ENCODE measurements at places on chromosomes 12 and 14. TPM values are rescaled to one million over a fixed set of nuclear protein-coding genes. Genes with fewer than 3 reads are reported as not detected.

DNA sequence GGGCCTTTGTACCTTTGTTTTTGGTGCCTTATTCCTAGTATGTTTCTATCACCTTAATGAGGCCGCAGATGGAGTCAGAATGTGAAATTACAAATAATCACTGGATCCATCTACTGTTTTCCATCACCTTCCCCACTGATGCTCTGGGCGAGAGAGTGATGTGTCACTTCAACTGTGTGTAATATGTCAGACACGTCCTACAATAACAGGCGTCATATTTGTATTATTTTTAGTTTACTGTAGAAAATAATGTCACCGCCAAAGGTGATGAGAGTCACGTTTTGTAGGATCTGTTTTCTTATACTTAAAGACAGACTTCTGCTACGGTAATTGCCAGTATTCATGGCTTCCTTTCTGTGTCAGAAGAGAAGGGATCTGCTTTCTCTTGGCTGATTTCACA is 22.4 kb upstream of the P2RX4 start:
- H3K36me3 ChIP-seq: no peaks in the 10 kb centered on the region
- no peaks in the 10 kb centered on the region for H3K4me1 ChIP-seq
- DNase-seq: no peak
- H3K27me3 ChIP-seq: no peaks in the 10 kb centered on the region

The TAS2R8 gene
- not detected for total RNA-seq

The PMCH gene
- not detected for total RNA-seq

The CPSF6 gene
- 64.3 TPM for total RNA-seq

The DEGS2 gene
- 0.99 TPM for total RNA-seq

DNA sequence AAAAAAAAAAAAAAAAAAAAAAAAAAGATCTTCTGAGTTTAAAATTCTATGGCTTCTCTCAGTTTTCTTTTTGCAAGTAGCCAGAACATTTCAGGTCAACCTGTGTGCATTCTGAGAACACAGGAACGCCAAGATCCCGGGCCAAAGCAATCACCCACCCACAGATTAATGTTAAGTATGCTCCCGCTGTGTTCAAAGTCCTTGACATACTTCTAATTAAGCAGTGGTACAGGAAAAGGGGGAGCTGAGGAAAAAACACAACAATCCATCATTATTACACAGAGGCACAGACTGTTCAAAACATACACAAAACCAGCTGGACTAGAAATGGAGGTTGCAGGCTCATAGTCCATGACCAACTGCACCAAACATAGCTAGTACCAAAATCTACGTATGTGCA is 2.8 kb downstream of the FBXO21 start:
- no peak overlapping the region for H3K27ac ChIP-seq
- no peaks in the 10 kb centered on the region for H3K4me1 ChIP-seq
- DNase-seq: no peak
- no peaks in the 10 kb centered on the region for H3K27me3 ChIP-seq

GRCh38 chr14:74616507-74616906 is 4.5 kb upstream of the LTBP2 start:
- H3K4me3 ChIP-seq: no peak overlapping the region
- H3K27ac ChIP-seq: peak overlapping the region; percentile 99
- no peaks in the 10 kb centered on the region for H3K36me3 ChIP-seq
- H3K27me3 ChIP-seq: no peaks in the 10 kb centered on the region

The ARHGEF40 gene
- total RNA-seq: 40.5 TPM

DNA sequence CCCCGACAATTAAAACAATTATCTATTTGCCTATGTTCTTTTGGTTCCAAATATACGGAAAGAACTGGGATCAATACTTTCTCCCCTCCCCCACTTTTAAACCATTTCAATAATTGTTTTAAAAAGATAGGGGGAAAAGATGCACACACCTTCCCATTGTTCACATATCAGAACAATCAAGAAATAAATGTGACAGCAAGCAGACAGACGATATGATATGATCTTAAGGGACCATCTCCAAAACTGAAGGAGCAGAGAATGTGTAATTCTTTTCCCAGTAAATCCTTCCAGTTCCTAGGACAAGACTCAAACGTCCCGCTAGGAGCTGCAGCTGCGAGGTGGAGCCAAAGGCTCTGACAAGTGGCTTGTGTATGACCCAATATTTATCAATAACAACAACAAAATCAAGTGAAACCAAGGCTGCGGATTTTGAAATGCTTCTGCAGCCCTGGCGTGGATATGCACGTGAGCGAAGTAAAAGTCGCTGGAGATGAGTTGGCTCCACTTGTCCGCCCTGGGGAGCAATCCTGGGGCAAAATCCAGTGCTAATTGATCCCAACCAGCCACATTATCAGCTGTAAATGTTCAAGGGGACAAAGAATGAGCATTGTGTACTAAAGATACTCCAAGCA is 8.2 kb upstream of the FOXG1 start:
- H3K36me3 ChIP-seq: no peaks in the 10 kb centered on the region
- no peaks in the 10 kb centered on the region for H3K4me1 ChIP-seq
- H3K4me3 ChIP-seq: no peak overlapping the region

DNA sequence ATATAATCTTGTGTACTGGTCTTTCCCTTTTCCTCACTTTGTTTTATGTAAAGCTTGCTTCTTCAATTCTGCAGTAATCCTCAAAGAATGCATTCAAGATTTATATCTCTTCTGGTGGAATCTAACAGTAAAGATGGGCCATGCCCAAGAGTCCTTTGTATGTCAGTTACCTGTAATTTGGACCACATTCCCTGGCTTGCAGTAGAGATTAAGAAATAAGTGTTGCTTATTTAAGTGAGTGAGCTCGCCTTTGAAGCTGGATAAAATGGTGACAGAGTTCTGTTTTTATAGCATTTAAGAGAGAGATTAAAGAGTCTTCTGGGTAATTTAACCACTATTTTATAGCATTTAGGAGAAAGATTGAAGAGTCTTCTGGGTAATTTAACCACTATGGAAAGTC is 262.1 kb upstream of the ATP2B1 start:
- H3K27ac ChIP-seq: no peak overlapping the region
- no peaks in the 10 kb centered on the region for H3K27me3 ChIP-seq
- no peaks in the 10 kb centered on the region for H3K36me3 ChIP-seq
- no peak overlapping the region for H3K4me3 ChIP-seq
- H3K4me1 ChIP-seq: no peaks in the 10 kb centered on the region

DNA sequence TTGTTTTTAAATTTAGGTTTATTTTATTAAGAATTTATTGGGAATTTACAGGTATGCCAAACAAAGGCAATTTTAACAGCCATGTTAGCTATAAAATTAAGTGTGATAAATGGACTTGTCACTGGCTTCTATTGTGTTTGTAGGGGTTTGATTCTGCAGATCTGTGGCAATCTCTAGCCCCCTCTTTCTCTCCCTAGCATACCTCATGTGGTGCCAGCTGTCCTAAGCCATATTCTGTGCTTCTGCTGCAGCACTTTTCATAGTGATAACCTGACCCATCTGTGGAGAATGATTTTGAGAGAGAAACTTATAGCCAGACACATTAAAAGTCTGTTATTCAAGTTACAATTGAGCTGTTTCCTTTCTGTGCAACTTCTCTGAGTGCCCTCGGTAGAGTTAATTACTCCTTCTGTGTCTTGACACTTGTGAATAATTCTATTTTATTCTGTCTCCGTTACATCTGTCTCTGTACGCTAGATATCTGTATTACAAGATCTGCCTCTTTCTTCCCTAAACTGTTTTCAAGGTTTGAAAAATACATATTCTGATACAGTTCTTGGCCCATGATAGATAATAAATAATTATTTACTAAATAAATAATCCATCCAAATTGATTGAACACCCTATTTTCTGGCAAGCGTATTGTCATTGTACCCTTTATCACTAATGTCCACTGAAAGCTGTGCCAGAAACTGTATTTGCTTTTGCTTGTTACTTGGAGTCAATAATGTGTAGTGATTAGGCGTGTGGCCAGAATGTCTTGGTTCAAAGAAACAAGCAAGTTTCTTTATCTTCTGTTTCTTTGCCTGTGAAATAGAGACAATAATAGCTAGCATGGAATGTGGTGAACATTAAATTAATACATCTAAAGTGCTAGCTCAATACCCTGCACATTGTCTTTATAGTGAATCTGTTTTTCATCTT is 40.0 kb downstream of the FRS2 start:
- no peak for DNase-seq
- H3K4me1 ChIP-seq: peaks cover 5% of the 10 kb centered on the region
- no peak overlapping the region for H3K27ac ChIP-seq
- no peak overlapping the region for H3K4me3 ChIP-seq

DNA sequence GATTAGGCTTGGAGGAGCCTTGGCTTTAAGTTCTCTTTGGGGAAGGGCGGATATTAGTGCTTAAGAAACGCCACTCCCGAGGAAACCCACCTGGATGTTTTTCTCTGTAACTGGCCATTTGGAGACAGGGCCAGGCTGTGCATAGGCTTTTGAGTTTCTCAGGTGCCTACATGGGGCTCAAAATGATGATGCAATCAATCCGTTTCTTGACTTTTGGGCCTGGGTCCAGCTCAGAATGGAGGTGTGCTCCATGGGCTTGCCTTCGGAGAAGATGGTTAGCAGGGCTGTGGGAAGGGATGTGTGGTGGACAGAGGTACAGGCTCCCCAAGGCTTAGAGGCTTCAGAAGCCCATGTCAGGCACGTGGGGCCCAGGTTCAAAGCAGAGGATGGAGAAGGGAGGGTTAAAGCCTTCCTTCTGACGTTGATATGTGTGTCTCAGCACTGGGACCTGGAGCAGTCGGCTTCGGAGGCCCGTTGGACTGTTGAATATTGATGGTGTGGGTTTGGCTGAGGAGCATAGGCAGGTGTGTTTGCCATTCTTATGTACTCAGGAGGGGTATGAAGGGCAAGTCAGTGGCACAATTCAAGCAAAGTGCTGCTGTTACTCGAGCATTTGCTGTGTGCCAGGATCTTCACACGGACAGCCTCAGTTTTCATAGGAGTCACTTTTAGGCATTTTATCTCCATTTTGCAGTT is 82.8 kb downstream of the SLC25A47 start:
- H3K27me3 ChIP-seq: no peaks in the 10 kb centered on the region
- DNase-seq: peak; percentile 44
- no peaks in the 10 kb centered on the region for H3K4me1 ChIP-seq
- no peak overlapping the region for H3K4me3 ChIP-seq
- H3K36me3 ChIP-seq: no peaks in the 10 kb centered on the region

DNA sequence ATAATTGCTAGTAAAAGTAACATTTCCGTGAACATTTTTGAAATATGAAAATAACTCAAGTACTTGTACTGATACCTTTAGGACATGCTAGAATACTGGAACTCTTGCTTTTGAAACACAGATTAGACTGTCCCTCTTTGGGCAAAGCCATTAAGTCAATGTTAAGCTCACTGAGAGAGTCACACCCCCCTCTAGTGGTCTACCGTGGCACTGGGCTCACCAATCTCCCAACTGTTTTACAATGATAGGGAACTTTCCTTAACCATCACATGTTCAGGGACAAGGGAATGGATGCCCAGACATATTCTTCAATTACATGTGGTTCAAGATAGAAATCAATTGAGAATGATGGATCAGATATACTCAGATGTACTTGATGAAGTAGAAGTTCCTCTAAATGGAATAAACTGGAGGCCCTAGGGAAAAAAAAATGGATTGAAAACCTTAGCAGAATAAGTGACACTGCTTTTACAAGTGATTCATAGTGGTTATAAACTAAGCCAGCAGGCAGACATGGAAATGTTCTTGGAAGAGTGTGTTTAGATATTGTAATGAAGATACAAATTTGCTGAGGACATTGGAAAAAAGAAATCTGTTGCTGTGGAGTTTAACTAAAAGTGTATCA is 17.8 kb downstream of the NANOG start:
- no peaks in the 10 kb centered on the region for H3K36me3 ChIP-seq
- no peak overlapping the region for H3K4me3 ChIP-seq
- no peaks in the 10 kb centered on the region for H3K27me3 ChIP-seq
- no peaks in the 10 kb centered on the region for H3K4me1 ChIP-seq
- H3K27ac ChIP-seq: no peak overlapping the region

GRCh38 chr12:5988659-5989116 is 43.6 kb upstream of the ANO2 start:
- no peak overlapping the region for H3K4me3 ChIP-seq
- no peaks in the 10 kb centered on the region for H3K27me3 ChIP-seq
- peak; percentile 92 for DNase-seq
- H3K27ac ChIP-seq: no peak overlapping the region

- H3K27me3 ChIP-seq: no peaks in the 10 kb centered on the region
- no peak for DNase-seq
- no peak overlapping the region for H3K4me3 ChIP-seq
- no peaks in the 10 kb centered on the region for H3K4me1 ChIP-seq
- H3K27ac ChIP-seq: no peak overlapping the region
- H3K36me3 ChIP-seq: no peaks in the 10 kb centered on the region
Observed at GRCh38 chr12:80756875-80757274, 40.2 kb downstream of the MYF5 start.

DNA sequence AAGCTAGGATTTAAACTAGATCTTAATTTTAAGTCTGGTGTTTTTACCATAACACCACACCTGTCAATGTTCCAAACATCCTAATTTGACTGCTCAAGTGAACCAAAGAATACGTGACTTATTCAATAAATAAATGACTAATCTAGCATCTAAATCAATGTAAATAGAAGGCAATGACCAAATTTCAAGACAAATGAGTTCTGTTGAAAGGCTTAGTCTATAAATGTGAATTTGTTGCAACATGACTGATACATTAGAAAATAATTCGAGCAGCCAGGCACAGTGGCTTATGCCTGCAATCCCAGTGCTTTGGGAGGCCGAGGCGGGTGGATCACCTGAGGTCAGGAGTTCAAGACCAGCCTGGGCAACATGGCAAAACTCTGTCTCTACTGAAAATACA is 15.1 kb downstream of the ZFC3H1 start:
- H3K27ac ChIP-seq: no peak overlapping the region
- no peak for DNase-seq
- H3K4me3 ChIP-seq: no peak overlapping the region
- no peaks in the 10 kb centered on the region for H3K27me3 ChIP-seq
- no peaks in the 10 kb centered on the region for H3K36me3 ChIP-seq

The KRT82 gene
- not detected for total RNA-seq

The PTCSC3 gene
- not detected for total RNA-seq

DNA sequence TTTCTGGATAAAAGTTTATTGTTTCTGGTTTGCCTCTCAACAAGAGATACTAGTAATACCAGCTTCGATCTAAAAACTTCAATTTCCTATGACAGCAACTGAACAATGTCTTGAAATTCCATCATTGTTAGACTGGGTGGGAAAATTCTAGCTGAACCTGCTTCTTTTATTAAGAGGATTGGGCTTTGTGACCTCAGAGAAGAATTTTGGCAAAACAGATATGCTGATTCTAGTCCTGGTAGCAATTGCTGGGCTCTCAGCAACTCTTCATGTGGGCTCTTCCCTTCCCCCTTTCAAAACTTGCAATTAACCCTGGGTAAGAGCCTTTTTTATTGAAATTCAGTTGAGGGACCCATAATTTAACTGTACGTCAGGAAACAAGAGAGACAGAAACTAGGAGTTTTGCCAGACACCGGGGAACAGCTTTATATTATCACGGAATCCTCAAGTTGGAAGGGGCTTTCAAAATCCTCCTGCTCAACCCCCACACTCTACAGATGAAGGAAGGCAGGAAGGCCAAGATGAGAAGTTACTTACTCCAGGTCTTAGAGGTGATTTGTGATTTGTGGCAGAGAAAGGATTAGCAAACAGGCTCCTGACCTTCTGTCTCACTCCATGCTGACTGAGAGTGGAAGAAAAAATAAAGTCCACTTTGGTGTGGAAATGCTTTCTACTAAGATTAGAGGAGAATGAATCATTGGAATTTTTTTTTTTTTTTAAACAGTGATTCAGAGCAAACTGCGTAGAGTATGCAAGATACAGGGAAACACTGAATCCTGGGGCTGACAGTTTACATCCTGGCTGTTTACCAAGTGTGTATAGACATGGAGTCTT is 239.0 kb upstream of the ATP2B1 start:
- H3K27me3 ChIP-seq: no peaks in the 10 kb centered on the region
- DNase-seq: no peak
- peak overlapping the region; percentile 57 for H3K27ac ChIP-seq
- H3K36me3 ChIP-seq: no peaks in the 10 kb centered on the region
